ENCODE measurements at places on chromosomes 3 and 15.

- DNase-seq = no peak
Observed at GRCh38 chr3:182608832-182609231, 184.5 kb upstream of the ATP11B start.

GRCh38 chr3:139284221-139284620, 59.6 kb upstream of the MRPS22 start:
- DNase-seq = no peak

DNA sequence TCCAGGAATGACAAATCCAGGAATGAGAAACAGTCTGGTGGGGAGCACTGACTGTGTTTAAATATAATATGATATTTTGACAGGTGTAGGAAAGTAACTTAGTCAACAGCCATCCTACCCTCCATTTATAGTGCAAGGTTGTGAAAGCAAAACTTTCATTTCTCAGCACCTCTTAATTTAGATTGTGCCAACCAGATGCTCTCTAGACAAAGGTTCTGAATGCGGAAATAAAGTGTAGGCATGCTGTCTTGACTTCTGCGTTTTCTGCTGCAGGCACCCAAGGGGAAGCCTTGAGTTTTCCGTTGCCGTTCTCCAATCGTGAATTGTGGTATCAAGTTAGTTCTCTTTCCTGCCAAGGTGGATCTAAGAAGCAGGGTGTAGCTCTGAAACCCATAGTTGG, 261.9 kb upstream of the SUCLG2 start:
- DNase-seq = no peak

GRCh38 chr3:15331072-15331605, 1.2 kb downstream of the SH3BP5 start:
- no peak for DNase-seq

GRCh38 chr15:80550908-80551260, 144.2 kb upstream of the ABHD17C start:
- no peak for DNase-seq

- no peak for DNase-seq
Observed at GRCh38 chr3:186880406-186880805, 37.9 kb downstream of the ADIPOQ start.

- DNase-seq = no peak
Observed at GRCh38 chr3:45341876-45342275, 46.5 kb upstream of the LARS2 start.
